ENCODE measurements at places on chromosomes 4 and X. TPM values are rescaled to one million over a fixed set of nuclear protein-coding genes. Genes with fewer than 3 reads are reported as not detected.

Gene ATP5ME
- total RNA-seq: 138 TPM

Gene ZIC3
- total RNA-seq: not detected

Gene TCEAL5
- not detected for total RNA-seq

Gene CXCL6
- 17.1 TPM for total RNA-seq

Gene FGD1
- total RNA-seq: 10.2 TPM

Gene FGFRL1
- 43.6 TPM for total RNA-seq

GRCh38 chrX:105564501-105564900 is 257.8 kb upstream of the NRK start:
- DNase-seq: peak; percentile 4

- DNase-seq: no peak
Observed at GRCh38 chr4:73874386-73874785, 5.2 kb downstream of the CXCL1 start.

GRCh38 chr4:138444260-138444659 is 202.1 kb upstream of the SLC7A11 start:
- DNase-seq: no peak

DNA sequence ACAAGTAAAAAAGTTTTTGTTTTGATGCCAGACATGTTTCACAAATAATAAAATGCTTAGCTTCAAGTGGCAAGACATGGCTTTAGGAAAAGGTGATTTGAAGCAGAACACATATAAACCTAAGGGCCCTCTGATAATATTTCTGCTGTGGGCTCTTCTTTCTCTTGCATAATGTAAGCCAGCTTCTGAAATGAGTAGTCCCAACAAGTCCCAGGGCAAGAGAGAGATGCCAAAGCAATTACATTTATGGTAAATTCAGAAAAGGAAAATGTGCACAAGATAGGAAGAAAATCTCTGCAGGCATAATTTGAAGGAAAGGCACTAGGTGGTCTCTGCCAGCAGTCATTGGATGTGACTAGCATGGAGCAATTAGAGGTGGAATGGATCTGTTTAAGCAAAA is 170.8 kb upstream of the GALNT7 start:
- DNase-seq: no peak

- no peak for DNase-seq
Observed at GRCh38 chr4:1691737-1692373, 7.7 kb upstream of the FAM53A start.

GRCh38 chr4:150117094-150117493 is 38.8 kb downstream of the DCLK2 start:
- no peak for DNase-seq

GRCh38 chrX:84320614-84321013 is 132.6 kb upstream of the RPS6KA6 start:
- DNase-seq: no peak

DNA sequence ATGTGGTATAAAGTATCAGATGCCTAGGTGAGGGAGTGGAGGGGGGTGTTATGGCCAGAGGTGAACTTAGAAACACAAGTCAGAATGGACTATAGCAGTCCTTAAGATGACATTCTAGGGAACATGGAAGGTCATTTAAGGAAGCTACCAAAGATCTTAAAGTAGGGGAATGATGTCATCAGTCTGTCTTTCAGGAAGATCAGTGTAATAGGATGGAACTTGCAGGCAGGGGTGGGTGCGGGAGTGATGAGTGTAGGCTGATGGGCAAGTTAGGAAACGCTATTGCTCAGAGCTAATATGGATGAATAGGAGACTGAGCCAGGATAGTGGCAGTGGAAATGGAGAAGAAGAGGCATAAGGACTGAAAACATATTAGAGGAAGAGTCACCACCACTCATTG is 27.5 kb upstream of the CWH43 start:
- no peak for DNase-seq

DNA sequence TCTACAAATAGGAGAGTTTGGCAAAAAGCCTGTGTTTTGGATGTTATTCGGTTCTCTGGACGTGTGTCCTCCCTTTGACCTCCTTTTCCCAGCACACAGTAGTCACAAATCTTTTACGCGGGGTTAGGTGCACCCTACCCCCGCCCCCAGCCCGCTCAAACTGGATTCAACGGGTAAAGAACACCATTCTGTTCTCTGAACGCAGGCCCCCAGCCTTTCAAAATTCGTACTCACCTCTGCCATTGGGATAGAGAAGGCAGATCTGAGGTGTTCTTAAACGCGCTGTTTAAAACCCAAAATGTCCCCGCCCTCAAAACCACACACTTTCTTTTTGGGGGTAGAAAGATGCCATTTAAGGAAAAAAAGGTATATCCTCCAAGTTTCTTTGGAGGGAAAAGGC is 2.7 kb downstream of the LEF1 start:
- DNase-seq: no peak

DNA sequence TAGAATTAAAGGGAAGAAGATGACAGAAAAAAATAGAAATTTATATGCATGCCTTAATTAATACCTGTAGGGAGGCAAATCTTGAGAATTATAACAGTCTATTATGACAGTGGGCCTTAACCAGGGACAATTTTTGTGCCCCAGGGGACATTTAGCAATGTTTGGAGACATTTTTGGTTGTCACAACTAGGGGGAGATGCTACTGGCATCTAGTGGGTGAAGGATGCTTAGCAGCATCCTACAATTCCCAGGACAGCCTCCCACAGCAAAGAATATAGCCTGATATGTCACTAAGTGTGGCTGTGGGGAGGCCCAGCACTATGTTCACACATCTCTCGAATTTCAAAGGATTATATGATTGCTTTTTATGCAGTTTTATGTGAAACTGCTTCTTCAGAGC is 10.5 kb downstream of the GPR82 start:
- no peak for DNase-seq

- no peak for DNase-seq
Observed at GRCh38 chr4:600850-601515, 24.4 kb upstream of the PDE6B start.

DNA sequence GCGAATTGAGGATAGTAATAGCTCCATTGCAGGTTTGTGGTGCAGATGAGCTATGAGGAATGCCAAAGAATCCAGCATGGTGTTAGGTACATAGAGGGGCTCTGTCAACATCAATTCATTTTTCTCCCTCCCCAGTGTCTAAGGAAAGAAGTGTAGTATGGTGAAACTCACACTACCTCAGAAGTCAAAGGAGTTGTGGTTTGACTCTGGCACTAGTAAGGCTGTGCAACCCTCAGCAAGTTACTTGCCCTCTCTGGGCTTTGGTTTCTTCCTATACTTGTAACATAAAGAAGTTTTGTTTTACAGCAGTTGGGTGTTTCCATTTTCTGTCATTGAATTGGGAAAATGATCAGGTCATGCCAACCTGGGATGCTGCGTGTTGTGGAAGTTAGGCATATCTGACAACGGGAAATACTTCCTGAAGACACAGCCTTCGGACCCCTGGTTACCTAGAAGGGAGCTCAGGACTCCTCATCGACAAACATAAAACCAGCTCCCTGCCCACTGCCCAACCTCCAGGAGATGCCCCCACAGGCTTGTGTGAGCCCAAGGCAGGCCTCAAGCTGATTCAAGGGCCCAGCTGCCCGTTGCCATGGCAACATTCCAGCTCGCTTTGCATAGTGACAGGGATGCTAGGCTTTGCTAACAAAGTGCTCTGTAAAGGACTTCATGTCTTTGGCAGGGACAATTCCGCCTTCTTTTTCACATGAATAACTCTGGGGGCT is 71.4 kb downstream of the RTL5 start:
- no peak for DNase-seq

DNA sequence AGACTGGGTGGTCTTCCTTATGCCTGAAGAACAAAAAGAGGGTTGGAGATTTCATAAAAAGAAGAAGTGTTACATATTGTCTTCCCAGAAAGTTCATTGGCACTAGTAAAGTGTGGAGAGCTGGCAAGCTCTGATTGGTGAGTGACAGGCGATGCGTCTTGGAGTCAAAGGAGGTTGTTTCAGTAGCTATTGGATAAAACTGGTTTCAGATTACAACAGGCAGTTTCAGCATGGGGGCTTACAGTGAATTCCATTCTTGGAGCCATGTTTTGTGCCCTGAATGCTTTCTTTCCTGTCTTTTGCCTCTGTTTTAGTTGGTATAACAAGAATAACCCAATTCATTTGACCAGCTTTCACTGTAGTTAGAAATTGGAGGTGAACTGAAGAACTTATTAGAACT is 750.5 kb downstream of the ADGRL3 start:
- no peak for DNase-seq

DNA sequence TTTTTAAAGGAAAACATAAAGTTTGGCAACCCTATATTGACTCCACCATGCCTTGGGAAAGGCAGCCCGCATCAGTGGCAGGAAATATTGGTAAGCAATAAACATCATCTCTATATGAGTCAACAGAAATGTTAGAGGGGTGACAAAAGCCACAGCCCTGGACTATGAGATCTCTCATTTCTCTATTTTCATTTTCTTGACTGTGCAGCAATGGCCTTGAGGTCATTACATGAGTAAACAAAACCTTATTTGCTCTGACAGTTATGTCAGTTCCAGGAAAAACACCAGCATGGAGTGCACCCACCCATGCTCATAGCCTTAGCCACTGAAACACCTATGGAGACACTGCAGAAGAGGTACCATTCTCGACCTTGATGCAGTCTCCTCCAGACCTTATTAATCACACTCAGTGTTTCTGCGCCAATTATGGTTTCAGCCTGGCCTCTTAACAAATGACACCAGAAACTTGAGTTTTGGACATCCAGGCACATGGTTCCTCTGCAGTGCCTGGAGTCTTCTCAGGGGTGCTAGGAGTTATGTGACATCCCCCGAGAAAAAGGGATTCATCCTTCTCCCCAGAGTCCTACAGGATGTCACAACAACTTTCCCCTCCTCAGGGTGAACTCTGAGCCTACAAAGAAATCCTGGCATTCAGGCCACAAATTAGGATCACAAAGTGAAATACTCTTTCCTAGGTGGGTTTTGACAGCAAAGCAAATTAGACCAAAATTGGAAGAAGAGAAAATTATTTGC is 16.0 kb upstream of the HPGD start:
- no peak for DNase-seq

- no peak for DNase-seq
Observed at GRCh38 chr4:33959519-33959918, 2284.8 kb downstream of the ARAP2 start.

DNA sequence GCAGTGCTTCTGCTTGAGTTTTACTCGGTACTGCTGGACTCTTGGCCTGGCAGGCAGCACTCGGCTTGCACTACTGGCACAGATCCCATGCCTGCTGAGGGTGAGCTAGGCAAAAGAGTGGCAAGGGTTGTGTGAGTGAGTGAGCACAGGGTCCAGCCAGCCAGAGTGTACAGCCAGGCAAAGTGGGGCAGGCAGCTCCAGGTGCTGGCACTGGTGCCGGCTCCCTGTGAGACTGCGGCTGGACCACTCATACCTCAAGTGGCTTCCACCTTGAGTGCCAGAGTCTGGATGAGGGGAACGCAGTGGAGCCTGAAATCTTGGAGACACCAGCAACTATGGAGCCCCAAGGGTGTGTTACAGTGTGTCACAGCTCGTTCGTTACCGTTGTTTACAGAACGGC is 1451.9 kb upstream of the AGA start:
- DNase-seq: no peak

- no peak for DNase-seq
Observed at GRCh38 chrX:2781698-2782097, 29.9 kb downstream of the XG start.

- no peak for DNase-seq
Observed at GRCh38 chrX:85992811-85993229, 54.5 kb downstream of the CHM start.

DNA sequence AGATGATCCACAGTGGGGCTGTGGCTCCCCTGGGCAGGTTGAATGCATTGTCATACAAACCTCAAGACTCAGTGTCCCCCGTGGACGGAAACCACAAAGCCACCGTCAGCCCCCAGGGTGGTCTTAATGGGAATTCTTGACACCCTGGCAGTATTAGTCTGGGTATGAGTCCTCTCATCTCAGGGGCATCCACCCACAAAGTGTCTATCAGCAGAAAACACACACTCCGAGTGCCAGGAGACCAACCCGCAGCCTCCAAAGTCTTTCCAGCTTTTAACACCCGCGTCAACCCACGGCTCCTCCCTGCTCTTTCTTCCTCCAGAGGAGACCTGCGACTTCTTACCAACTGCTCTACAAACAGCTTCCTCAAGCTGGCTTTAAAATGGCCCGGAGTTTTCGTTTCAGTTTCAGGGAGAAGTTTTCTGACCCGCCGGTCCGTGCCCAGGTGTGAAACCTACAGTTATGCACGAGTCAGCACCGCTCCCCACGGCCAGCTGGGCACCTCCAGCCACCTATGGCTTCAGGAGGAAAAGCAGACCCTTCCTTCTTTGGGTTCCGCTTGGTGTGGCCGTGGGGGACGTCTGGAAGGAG is 14.4 kb upstream of the ASMTL start:
- DNase-seq: no peak
